ENCODE measurements at places on chromosomes 4 and X.

DNA sequence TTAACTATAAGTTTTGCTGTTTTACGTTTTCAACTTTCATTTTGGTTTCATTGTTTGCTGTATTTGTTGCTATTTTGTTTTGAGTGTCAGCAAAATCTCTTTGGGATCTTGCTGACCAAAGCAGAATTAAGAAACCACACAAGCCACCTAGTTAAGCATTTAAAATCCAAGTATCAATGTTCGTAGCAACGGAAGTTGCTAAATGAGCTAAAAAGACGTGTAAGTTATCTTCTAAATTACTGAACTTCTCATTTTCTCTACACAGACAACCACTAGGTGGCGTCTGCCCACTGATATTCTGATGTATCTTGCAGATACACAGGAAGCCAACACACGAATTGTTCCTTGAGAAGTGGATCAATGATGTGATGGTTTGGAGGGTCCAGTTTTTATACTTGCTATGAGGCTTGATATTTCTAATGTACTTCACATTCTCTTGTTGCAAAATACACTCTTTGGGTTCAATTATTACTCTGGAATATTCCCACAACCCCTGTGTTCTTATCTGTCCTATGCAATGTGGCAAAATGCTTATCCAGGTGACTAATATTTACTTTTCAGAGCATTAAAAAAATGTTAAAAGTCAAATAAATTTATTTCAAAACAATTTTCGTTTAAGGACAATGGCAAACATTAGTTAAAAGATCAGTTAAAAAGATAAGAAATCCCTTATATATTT lies 250.5 kb downstream of the TECRL start:
- DNase-seq, result peak; percentile 22

GRCh38 chrX:30248854-30249253 lies 1.9 kb downstream of the MAGEB1 start:
- DNase-seq, result no peak

- DNase-seq, result peak; percentile 93
Observed at GRCh38 chrX:48597353-48598264, at the start of gene WDR13. WDR13 (plus strand) TSS chrX:48597492; CDS start chrX:48597997, 505 bp downstream.

DNA sequence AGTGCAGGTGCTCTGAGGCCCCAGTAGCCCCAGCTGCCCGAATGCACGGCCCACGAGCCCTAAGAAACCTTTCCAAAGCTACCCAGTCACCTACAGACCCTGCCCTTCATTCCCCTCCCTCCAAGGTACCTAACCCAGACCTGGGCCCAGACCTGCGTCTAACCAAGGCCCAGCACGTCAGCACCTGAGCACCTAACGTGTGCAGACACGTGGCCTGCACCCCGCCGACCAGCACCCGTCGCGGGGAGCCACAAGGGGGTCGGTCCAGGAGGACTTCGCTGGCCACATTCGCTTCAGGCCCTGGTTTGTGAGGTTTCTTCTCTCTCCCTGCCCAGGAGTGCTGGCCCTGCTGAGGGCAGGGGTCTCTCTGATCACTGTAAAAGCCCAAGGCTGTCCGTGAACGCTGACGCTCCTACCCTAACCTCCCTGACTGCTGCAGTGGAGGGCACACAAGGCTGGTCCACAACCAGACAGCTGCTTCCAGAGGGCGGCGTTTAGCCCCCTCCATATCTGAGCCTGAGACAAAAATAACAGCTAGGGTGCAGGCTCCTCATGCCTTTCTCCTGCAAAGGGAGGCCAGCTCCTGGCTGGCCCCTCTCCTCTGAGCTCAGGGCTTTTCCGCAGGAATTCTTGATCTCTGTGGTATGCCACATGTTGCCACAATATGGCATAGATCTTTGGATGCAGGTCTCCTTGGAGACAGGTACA lies 31.8 kb downstream of the WDR1 start:
- DNase-seq, result no peak

GRCh38 chr4:159937595-159937994 lies 834.7 kb downstream of the RAPGEF2 start:
- DNase-seq, result no peak

GRCh38 chr4:153831245-153831644 lies 42.4 kb upstream of the SFRP2 start:
- no peak for DNase-seq

DNA sequence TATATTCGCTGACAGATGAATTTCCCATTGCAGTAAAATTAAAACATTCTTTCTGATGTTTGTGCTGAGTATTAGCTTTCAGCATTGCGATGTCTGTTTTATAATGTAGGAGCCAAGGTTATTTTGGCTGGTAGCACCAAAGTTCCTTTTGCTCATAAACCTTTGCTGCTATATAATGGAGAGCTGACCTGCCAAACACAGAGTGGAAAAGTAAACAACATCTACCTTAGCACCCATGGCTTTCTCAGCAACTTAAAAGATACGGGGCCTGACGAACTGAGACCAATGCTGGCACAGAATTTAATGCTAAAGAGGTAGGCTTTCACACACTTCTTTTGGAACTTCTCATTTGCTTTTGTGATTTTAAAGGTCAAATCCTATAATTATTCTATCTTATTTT lies 46.0 kb downstream of the WDR19 start:
- DNase-seq, result no peak

DNA sequence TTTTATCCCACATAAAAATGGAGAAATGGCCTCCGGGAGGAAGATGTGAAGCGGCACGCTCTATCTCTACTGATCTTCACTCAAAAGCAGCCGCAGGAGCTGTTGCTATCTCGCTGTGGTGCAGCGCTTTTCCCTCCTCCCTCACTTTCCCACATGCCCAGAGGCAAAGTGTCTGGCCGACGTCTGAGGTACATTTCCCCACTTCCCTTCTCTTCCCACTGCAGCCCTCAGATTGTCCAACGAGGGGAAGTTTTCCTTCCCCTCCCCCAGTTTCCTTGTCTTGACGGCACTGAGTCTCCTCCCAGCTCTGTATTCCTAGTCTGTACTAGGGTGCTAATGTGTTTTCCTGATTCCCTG lies 660 bp upstream of the COL25A1 start:
- no peak for DNase-seq

DNA sequence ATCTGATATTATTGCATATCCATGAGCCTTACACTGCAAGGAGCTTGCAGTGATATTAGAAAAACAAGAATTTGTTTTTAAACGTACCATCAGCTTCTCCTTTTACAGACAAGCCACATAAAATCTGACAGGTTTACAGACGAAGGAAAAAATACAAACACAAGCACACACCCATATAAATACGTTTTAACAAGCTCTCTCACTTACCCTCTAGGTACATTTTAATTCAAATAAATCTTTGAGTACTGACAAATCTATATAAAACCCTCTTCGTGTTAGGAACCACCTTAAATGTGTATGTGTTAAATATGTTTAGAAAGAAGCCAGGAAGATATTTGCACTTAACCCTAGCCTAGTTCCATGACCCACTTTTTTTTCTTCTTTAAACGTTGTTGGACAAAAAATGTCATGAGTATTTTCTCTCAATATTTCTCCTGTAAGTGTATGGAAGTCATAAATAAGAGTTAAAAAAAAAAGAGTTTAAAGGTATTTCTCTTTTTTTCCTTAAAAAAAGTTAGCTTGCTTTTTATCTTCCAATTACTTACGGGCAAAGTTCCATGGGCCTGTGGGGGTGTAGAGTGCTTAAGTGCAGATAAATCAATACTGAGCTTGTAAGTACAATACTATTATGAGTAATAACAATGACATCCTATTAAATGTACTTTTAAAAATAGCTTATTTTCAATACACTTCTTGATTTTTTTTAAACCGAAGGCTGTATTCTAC lies 1.5 kb downstream of the ARAP2 start:
- DNase-seq, result no peak

DNA sequence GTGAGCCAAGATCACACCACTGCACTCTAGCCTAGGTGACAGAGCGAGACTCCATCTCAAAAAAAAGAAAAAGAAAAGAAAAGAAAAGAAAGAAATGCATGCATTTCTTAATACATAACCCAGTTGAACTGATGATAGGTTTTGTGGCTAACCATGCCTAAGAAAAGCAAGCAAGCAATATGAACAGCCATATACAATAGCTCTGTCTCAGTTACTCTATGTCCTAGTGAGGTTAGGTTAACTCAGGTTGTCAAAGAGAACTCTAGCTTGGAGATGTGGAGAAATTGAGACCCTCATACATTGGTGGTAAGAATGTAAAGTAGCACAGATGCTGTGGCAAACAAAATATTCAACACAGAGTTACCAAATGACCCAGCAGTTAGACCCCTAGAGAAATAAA lies 167.0 kb upstream of the RASGEF1B start:
- DNase-seq, result no peak

- DNase-seq, result no peak
Observed at GRCh38 chrX:16687514-16687913, 25.0 kb downstream of the CTPS2 start.

DNA sequence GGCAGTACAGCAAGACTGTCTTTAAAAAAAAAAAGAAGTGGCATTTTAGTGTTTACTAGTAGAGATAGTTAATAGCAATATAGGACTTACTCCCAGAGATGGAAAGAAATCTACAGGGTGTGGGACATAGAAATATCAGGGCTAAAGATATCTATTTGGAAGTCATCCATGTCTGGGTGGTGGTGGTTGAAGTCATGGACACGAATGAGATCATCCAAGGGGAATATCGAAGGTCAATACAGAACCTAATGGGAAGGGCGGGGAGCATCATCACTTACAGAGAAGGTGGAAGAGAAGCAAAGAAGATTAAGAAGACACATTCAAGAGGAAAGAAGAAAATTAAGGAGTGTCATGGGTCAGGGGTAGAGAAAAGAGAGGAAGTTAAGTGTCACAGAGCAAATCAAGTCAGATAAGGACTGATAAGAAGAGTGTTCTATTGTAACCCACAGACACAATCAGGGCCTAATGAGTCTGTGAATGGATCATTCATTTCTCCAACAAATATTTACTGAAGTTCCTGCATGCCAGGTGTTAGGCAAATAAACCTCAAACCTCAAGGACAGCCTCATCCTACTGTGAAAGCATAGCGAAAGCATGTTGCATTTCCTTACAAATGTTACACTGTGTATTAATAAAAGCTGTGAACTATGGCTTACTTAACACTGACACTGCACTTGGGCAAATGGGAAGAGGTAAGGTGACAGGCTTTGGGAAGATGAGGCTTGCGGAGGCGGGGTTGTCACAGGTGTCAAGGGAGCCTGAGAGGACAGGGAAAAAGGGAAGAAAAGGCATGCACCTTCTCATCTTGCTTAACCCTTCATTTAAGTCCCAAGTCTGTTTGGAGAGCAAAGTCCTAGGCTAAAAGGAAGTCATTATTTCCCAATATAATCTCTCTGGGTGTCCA lies 65.3 kb downstream of the ELOVL6 start:
- no peak for DNase-seq

- DNase-seq, result peak; percentile 41
Observed at GRCh38 chrX:53287493-53288138, 6.2 kb upstream of the IQSEC2 start.

DNA sequence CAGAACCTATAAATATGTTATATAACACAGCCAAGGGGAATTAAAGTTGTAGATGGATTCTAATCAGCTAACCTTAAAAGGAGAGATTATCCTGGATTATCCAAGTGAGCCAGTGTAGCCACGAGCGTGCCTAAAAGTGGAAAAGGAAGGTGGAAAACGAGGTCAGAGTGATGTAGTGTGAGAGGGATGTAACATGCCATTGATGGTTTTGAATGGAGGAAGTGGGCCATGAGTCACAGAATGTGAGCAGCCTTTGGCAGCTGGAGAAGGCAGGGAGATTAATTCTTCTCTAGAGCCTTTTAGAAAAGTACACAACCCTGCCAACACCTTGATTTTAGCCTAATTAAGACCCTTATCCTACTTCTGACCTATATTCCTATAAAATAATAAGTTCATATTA lies 149.1 kb downstream of the SLC39A8 start:
- DNase-seq, result no peak

Data from CD4-positive, alpha-beta T cell treated with Interleukin-15 for 4 hours (primary cell).